ENCODE measurements at places on chromosomes 7 and 10. TPM values are rescaled to one million over a fixed set of nuclear protein-coding genes. Genes with fewer than 3 reads are reported as not detected.

Gene SEMA3C
- total RNA-seq, result 570 TPM

Gene CRPPA
- 15.4 TPM for total RNA-seq

Gene ACSL5
- total RNA-seq, result 38.8 TPM

Gene GJC3
- not detected for total RNA-seq

Gene SERPINE1
- total RNA-seq, result 3.1 TPM

Gene VSTM4
- 60.2 TPM for total RNA-seq

Gene OR9A2
- total RNA-seq, result 1.1 TPM

Gene TRIM73
- 3.8 TPM for total RNA-seq

Gene GNAT3
- not detected for total RNA-seq

Gene OPN4
- not detected for total RNA-seq

Gene DIP2C
- total RNA-seq, result 24.3 TPM

Gene PGAM1
- 109 TPM for total RNA-seq

Gene GPR37
- total RNA-seq, result 5.4 TPM

Gene TMEM176A
- 20.8 TPM for total RNA-seq

Gene GIMAP4
- total RNA-seq, result 43.9 TPM

Gene TNS3
- 71.3 TPM for total RNA-seq

Gene LOXL4
- 8.8 TPM for total RNA-seq

Measured in urinary bladder (tissue), 4 donors.